ENCODE measurements at places on chromosomes 13 and 19.

DNA sequence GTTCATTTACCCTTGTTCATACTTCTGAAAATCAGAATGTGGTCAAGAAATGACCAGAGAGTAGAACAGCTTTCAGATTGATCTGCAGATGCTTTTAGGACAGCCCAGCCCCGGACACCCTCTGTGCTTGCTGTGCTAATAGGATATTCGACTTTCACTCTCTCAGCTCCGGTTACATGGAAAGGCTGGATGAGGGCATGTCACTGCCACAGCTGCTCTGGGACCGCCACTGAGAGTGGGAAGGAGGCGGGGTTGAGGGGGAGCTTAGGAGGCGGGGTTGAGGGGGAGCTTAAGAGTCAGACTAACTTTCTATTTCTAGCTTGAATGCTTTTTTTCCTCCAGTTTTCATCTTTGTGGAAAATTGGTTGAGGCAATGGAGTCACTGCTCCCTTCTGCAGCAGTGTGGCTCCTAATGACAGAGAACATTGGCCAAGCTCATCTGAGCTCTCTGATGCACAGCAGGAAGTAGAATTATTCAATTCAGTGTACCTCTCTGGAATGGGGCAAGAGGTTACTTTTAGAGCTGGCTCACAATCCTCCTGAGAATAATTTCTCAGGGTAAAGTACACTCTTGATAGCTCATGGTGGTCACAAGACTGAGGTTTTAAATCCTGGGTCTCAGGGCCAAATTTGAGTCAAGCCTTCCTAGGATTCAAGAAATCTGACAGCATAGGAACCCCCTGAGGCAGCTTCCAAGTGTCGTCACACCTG lies 74.6 kb upstream of the NPAS1 start:
- peak; percentile 67 for DNase-seq

DNA sequence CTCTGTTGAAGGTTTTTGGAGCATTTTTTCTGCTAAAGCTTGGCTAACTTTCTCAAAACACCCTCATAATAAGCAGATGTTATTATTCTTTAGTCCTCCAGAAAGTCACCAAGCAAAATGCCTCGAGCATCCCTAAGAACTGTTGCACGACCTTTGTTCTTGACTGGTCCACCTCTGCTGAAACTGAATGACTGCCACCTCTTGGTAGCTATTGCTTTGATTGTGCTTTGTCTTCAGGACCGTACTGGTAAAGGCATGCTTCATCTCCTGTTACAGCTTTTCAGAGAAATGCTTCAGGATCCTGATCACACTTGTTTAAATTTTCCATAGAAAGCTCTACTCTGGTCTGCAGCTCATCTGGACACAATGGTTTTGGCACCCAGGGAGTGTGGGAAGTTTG lies 254.8 kb downstream of the DCT start:
- DNase-seq = no peak

GRCh38 chr19:12055784-12056183 lies 3.0 kb upstream of the ZNF878 start:
- no peak for DNase-seq

- no peak for DNase-seq
Observed at GRCh38 chr19:18869023-18869618, 26.8 kb downstream of the CERS1 start.

DNA sequence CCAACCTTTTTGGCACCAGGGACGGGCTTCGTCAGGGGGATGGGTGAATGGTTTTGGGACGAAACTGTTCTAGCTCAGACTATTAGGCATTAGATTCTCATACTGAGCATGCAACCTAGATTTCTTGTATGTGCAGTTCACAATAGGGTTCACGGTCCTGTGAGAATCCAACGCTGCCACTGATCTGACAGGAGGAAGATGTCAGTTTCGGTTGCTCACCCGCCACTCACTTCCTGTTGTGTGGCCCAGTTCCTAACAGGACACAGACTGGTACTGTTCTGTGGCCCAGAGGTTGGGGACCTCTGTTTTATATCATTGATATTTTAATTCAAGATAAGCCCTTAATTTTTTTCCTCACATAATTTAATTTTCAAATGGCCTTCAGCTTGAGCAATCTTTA lies 26.7 kb upstream of the TDRD3 start:
- no peak for DNase-seq

DNA sequence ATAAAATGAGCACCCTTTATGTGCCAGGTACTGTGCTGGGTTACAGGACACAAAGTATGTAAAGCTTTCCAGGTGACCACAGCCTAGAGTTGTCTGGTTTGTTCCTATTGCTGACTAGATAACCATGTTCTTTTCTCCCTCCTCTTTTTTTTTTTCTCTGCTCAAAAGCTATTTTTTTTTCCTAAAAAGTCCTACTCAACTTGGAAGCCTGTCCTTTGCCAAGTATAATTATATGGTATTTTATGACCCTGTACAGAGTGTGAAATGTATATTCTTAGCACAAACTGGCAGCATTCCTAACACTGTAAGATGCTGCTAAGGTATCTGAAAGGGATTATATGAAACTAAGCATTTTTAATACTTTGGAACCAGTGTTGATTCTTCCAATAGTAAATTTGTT lies 171.0 kb downstream of the GPC6 start:
- DNase-seq = no peak

DNA sequence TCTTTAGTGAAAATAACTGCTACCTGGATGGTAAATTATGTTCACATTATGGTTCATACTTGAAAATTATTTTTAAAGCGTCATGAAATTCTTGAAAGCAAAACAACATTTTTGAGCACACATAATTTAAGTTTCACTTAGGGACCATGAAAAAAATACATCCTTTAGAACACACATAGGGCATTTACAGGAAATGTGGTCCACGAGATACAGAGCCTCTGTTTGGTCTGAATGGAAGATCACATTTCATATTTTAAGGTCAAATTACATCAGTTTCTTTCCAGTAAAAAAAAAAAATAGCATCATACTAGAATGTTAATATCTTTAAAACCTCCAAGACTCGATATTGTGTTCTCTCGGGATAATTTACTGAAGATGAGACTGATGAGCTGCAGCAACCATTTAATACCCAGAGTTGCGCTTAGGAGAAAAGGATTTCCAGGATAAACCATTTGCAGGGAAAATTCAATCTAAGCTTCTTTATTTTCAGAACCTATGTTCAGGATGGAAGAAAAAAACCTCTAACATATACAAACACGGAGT lies 720.7 kb downstream of the DIAPH3 start:
- no peak for DNase-seq

DNA sequence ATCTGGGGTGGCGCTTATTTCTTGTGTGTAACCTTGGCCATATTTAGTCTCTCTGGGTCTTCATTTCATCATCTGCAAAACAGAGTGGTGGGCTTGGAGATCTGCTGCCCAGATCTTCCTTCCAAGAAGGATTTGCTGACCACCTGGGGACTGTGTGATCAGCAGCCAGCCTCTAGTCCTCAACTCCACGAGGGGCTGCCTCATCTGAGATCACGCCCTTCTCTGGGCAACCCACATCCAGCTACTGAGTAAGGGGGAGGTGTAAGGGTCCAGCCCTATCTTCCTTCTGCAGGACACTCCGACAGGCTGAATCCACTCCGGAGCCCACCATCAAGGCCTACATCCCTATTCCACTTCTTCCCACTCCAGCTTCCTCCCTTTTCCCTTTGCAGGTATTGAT lies 57.9 kb downstream of the CHST8 start:
- DNase-seq = no peak

DNA sequence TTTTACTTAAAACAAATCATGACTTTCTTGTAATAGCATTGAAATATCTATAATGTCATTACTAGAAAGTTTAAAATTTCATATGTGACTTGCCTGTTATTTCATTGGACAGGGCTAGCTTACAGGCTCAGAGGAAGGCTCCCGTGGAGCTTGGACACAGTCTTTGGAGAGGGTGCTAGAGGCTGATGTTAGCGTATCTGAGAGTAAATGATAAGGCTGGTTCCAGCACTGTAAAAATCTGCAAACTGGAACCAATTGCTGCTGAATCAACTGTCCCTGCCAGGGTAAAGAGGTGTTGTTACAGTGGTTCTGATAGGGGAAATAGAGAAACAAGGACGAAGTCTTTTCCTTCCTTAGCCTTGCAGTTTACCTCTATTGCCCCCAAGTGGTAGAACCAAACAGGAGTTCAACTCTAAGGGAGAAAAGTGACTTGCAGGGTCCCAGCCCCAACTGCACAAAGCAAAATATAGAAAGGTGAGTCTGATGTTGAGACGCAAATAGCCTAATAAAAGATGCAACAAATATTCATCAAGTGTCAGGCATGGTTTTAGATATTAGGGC lies 901.7 kb downstream of the DIAPH3 start:
- DNase-seq = no peak

DNA sequence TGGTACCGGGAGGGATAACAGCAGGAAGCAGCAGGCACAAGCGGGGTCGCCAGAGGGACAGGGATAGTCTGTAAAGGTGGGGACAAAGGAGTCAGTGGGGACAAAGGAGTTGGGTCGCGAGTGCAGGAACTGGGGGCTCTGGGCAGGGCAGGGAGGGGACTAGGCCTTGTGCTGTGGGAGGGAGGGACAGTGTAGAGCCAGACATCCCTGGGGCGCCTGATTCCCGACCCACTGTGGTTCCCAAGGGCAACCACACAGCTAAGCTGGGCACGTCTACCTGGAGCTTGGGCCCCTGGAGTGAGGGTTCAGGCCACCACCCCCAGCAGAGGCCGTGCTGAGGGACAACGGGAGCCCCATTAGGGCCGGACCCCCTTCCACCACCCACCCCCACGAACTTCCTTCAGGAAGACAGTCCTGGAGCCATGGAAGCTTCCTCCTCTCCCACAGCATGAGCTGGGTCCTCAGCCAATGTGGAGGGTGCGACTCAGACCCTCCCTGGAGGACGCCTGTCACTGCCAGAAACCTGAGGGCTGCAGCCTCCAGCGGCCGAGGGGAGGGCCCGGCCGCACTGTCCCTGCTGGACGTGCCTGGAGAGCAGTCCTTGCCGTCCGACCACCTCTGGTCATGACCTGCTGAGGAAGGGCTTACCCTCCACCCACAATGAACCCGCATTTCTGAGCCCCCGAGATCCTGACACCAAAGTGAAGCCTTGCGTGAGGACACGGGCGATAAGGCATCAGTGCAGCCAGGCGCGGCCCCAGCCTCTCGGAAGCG lies 77.9 kb downstream of the SPACA7 start:
- DNase-seq = no peak

- peak; percentile 94 for DNase-seq
Observed at GRCh38 chr19:35995048-35995993, at the start of gene SDHAF1. SDHAF1 (plus strand) TSS chr19:35995188; CDS start chr19:35995275, 87 bp downstream.

DNA sequence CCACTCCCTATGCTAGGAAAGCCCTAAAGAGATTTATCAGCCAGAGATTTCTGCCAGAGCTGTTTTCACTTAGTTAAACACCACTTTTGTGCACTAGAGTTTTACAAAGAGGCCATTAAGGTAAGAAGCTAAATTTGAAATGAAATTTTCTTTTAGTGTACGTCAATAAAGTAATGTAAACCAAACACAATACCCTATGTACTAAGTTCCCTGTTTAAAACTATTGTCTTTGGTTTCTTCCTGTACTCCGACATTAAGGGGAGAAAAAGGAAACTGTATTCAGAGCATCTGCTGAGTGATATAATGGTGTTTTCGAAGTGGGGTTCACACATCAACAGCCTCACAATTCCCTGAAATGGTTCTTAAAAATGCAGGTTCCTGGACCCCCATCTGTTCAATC lies 40.7 kb upstream of the STARD13 start:
- DNase-seq = no peak

- DNase-seq = no peak
Observed at GRCh38 chr13:105412171-105412570, 1123.3 kb downstream of the EFNB2 start.

DNA sequence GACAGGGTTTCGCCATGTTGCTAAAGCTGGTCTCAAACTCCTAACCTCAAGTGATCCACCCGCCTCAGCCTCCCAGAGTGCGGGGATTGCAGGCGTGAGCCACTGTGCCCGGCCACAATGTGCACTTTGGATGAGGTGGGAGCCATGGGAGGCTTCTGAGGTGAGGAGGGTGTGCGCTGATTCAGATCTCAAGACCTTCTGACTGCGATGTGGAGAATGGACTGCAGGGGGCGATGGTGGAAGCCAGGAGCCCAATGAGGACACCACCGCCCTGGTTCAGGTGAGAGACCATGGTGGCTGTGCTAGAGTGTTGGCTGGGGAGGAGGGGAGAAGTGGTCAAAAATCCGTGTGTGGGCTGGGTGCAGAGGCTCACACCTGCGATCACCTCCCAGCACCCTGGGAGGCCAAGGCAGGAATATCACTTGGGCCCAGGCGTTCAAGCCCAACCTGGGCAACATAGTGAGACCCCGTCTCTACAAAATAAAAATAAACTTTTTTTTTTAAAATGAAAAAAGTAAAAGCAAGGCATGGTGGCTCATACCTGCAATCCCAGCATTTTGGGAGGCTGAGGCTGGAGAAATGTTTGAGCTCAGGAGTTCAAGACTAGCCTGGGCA lies 5.6 kb downstream of the INAFM1 start:
- no peak for DNase-seq

- DNase-seq = no peak
Observed at GRCh38 chr13:25166306-25166705, 5.8 kb downstream of the AMER2 start.

DNA sequence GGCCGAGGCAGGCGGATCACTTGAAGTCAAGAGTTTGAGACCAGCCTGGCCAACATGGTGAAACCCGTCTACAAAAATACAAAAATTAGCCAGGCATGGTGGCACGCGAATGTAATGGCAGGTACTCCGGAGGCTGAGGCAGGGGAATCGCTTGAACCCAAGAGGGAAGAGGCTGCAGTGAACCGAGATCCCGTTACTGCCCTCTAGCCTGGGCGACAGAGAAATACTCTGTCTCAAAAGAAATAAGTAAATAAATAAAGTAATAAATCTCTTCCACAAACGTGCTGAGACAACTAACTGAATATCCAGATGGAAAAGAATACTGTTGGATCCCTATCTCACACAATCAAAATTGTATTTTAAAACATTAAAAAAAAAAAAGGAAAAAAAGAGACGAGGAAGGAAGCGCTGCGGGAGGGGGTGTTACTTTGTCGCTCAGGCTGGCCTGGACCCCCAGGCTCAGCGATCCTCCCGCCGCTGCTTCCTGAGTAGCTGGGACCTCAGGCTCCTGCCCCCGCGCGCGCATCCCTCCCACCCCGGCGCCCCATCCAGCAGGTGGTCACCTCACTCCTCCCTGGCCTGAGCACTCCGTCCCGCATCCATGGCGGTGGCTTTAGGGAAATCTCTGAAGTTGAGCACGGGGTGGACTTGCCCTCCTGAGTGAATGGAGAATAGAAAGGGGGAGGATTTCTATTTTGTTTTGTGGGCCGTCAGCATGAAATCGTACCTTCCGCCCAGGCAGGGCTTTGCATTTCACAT lies 628 bp upstream of the ZNF813 start:
- peak; percentile 28 for DNase-seq
